ENCODE measurements at places on chromosomes 2 and 18.

- DNase-seq = no peak
Measured at GRCh38 chr2:222790932-222791331, 69.9 kb upstream of the ACSL3 start.

GRCh38 chr2:105104208-105104731 is 66.4 kb downstream of the MRPS9 start:
- DNase-seq = no peak

GRCh38 chr18:44393406-44393805 is 287.3 kb upstream of the SETBP1 start:
- no peak for DNase-seq

DNA sequence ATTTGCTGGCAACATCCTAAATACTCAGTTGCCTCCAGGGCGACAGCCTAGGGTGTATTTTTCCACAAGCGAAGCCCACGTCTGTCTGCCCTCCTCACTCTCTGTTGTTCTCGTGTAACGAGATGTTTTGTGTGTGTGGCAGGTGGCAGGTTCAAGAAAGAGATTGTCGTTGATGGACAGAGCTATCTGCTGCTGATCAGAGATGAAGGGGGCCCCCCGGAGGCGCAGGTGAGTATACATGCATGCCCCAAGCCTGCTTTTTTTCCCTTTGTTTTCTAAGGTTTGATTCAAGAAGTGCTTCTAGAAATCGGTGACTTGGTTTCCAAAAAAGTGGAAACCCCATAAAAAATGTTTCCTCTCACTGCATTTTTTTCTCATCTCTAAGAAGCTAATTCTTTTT is 247.0 kb downstream of the AGAP1 start:
- peak; percentile 48 for DNase-seq

DNA sequence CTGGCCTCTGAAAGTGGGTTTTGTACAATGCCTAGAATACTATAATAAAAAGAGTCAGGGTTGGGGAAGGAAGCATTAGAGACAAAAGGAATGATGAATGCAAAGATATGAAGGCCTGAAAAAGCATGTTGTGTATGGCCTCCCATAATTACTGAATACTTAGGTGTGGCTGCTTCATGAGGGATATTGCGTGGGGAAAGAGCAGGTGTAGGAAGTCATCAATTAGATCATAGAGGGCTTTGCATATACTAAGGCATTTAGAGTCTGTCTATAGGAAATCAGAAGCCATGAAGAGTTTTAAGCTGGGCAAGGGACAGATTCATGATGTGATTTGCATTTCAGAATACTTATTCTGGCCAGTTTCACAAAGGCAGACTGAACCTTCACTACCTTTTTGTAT is 48.2 kb downstream of the NCOA1 start:
- no peak for DNase-seq

DNA sequence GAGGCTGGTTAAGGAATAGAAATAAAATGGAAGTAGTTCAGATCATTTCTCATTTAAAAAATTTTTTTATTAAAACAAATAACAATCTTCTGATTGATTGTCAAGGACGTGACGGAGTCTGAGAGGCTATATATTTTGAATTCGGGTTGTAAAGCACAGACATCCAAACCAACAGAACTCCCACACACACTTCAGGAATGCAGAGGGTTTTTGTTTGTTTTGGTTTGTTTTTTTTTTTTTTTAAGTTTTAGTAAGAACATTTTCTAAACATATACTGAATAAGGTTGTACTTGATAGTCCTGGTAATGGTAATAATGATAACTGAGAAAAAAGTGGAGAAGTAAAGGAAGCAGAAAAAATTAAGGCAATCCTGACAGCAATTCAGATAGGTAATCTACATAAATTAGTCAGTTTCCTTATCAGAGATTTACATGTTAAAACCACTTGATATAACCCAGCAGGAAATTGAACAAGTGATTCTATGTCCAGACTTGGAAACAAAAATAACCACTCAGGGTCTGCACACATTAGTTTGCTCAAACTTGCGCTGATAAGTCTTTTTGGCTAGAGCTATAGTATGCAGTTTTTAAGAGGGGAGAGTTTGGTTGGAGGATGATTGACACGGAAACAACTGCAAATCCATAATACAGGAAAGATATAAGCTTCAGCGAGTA is 51.5 kb upstream of the CTAGE1 start:
- DNase-seq = no peak

- peak; percentile 68 for DNase-seq
Measured at GRCh38 chr18:11323359-11323819, 174.0 kb upstream of the PIEZO2 start.

DNA sequence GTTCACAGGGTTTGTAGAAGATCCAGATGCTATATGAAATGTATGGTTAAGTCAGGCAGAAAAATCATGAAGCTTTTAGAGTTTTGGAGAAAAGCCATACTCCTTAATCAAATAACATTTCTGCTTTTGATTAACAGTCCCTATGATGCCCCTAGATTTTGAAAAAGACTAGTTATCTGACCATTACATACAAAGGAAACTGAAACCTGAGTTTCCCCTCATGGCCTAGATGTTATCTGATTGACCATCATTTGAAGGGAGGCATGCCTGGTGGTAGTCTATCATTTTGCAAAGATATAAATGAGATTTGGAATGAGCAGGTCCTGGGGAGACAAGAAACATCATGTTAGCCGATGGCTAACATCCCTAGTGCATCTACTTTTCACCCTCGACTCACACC is 704.3 kb upstream of the FSHR start:
- DNase-seq = no peak

GRCh38 chr2:143823296-143823695 is 694.1 kb downstream of the ARHGAP15 start:
- no peak for DNase-seq

- no peak for DNase-seq
Measured at GRCh38 chr2:20365249-20365817, 14.7 kb upstream of the PUM2 start.

- no peak for DNase-seq
Measured at GRCh38 chr2:25072606-25073005, 30.7 kb downstream of the EFR3B start.

GRCh38 chr2:50223643-50224042 is 808.3 kb downstream of the NRXN1 start:
- DNase-seq = no peak

DNA sequence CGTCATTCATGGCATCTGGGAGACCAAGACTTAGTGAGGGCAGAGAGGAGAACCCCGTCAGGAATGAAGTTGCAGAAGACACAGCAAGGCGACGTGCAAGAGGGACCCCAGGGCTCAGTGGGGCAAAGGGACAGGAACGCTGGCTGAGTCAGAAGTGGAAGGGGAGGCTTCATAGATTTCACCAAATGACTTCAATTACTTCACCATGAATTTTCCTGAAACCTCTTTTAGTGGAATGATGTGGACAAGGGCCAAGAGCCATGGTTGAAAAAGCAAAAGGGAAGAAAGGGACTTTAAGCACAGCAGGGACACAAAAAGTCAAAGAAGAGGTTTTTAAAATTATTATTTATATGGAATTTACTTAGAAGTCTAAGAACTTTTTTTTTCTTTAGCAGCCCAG is 141.6 kb upstream of the PID1 start:
- no peak for DNase-seq

DNA sequence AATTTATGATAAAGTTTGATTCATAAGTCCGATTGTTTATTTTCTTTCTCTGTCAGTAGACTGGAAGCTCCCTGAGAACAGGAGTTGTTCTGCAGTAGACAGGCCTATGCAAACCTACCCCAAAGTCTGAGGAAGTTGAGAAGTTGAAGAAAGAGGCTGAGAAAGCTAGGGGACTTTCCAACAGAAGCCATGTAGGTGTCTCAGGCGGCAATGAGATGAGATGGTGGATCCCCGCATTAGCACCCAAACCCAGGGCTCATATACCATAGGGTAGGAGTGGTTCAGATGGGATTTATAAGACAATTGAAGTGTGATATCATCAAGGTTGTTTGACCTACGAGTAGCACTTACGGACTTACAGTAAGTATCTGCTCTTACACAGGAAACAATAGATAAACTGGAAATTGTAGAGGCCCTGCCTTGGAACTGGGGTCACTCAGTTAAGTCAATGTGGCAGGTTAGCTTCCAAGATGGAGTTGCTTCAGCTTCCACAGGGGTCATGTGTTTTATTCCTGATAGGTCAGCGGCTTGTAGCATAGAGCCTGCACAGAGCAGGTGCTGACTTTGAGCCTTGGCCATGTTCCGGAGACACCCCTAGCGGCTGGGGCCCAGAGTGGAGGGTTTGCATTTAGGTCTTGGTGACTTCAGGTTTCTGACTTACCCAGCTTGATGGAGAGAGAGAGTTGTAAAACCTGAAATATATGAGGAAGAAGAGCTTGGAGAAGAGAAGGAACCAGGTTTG is 2.3 kb upstream of the PSD4 start:
- no peak for DNase-seq

GRCh38 chr18:52140986-52141385 is 199.0 kb upstream of the DCC start:
- no peak for DNase-seq

DNA sequence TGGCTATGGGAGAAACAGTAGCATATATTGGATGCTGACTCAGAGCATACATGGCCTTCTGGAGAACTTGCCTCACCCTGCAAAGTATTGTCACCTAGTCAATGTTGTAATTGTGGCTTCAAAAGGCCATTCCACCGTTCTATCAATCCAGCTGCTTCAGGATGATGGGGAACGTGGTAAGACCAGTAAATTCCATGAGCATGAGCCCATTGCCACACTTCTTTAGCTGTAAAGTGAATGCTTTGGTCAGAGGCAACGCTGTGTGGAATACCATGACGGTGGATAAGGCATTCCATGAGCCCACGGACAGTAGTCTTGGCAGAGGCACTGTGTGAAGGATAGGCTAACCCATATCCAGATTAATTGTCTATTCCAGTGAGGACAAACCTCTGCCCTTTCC is 1300.1 kb upstream of the ACVR2A start:
- no peak for DNase-seq

GRCh38 chr2:67922080-67922785 is 140.6 kb downstream of the C1D start:
- no peak for DNase-seq

DNA sequence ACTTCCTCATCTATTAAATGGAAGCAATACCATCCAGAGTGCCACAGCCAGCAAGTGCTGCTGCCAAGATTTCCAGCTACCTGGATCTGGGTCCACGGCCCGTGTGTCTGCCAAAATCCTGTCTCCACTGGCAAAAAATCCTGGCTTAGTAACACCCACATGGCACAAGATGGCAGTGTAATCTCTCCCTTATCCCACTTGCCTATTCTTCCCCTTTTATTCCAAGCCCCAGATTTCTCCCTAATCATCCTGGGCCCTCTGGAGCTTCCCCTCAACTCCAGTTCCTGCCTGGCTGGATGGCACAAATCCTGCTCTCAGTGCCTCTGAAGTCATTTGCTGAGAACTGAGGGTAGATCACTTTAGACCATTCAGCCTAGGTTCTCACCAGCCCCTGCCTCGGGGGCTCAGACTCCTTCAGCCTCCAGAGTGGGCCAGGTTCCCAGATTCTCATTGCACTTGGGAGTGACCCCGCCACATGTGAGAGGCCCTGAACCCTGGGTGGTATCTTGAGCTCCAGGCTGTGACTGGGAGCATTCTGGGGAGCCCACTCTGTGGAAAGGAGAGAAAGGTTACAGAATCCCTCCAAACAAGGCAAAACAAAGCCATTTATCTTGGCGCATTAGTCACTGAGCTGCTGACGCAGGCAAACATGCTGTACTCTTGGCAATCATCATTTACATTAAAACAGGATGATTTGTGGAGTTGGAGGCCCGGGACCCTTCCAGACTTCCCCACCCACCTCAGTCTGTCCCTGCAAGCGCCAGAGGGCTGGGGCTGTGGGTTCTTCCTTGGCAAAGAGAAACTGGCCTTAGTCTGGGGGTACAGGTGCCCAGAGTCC is 325.8 kb downstream of the DYSF start:
- no peak for DNase-seq

DNA sequence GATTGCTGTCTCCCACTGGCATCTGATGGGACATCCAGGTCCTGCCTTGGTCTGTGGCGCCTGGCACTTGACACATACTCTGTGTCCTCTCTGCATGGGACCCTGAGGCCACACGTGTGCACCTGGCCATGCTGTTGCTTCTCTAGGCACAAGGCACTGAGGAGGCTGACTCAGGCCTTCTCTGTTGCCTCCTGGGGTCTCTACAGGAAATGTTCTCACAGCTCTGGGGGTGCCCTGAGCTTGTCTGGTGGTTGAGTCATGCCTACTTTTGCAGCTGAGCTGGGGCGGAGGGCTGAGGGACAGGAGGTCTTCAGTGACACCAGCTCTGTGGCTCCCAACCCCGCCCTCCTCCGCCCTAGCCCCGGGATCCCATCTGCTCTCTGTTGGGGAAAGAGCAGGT is 207.0 kb upstream of the HS6ST1 start:
- DNase-seq = no peak

- DNase-seq = no peak
Measured at GRCh38 chr2:135893374-135893794, 17.1 kb upstream of the MCM6 start.

DNA sequence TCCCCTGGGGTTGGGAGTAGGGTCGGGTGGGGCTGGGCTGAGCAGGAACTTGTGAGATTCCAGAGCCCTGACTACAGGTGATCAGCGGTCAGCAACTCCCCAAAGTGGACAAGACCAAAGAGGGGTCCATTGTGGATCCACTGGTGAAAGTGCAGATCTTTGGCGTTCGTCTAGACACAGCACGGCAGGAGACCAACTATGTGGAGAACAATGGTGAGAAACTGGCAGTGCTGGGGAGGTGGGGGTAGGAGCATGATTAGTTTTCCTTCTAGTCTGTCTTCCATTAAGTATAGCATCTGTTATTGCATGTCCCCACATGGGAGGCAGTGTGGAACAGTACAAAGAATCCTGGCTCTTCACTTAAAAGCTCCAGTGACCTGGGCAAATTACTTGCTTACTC is 23.7 kb downstream of the ZNF142 start:
- no peak for DNase-seq

DNA sequence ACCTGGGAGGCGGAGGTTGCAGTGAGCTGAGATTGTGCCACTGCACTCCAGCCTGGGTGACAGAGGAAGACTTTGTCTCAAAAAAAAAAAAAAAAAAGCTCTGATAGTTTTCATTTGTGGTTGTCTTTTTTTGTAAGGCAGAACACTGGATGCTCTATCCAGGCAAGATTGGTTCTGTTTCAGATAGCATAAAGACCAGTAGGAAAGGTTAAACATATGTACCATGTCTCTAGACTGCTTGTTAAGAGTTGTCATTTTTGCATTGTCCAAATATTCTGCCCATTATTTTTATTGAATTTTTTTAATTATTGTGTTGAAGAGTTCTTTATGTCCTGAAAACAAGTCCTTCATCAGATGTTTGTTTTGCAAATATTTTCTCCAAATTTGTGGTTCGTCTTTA is 60.0 kb downstream of the NCOA1 start:
- no peak for DNase-seq

Measured in hepatocyte (in vitro differentiated cells).